Aortic smooth muscle cell (primary cell): ENCODE measurements at places on chromosomes 3 and 15. TPM values are rescaled to one million over a fixed set of nuclear protein-coding genes. Genes with fewer than 3 reads are reported as not detected.

TMEM212 gene
- total RNA-seq, result not detected in 2 replicates

ZSCAN2 gene
- 5.5 and 6.8 TPM in 2 replicates for total RNA-seq

CORO2B gene
- total RNA-seq, result 4.8 and 5.5 TPM in 2 replicates

THRB gene
- total RNA-seq, result 2.8 and 4.5 TPM in 2 replicates

CEP97 gene
- 14.9 and 16.2 TPM in 2 replicates for total RNA-seq

HRG gene
- not detected in 2 replicates for total RNA-seq

COL6A5 gene
- total RNA-seq, result not detected in 2 replicates

PAQR5 gene
- total RNA-seq, result 2.1 and 36.5 TPM in 2 replicates

FAM81A gene
- 0.13 and 0.25 TPM in 2 replicates for total RNA-seq

MAN2A2 gene
- 18.9 and 22.1 TPM in 2 replicates for total RNA-seq

TWF2 gene
- total RNA-seq, result 73.0 and 78.6 TPM in 2 replicates

WNT7A gene
- total RNA-seq, result not detected in 2 replicates

DAZL gene
- total RNA-seq, result not detected in 2 replicates

CASR gene
- total RNA-seq, result not detected in 2 replicates

SST gene
- total RNA-seq, result not detected in 2 replicates

SECISBP2L gene
- 32.8 and 35.9 TPM in 2 replicates for total RNA-seq

RARB gene
- total RNA-seq, result 1.2 and 6.9 TPM in 2 replicates

EPB42 gene
- total RNA-seq, result not detected in 2 replicates

SLC41A3 gene
- total RNA-seq, result 54.2 and 69.2 TPM in 2 replicates

SERPINI2 gene
- total RNA-seq, result not detected in 2 replicates

ZIC1 gene
- total RNA-seq, result under 0.01 TPM in 1 of 2 replicates, not detected in the other

ANKDD1A gene
- 6.7 and 7.3 TPM in 2 replicates for total RNA-seq

C2CD4A gene
- total RNA-seq, result 0.06 and 0.26 TPM in 2 replicates

DLEC1 gene
- total RNA-seq, result 0.12 and 0.26 TPM in 2 replicates

CHL1 gene
- total RNA-seq, result not detected in 2 replicates

GTF2A2 gene
- total RNA-seq, result 20.8 and 36.2 TPM in 2 replicates

SAMMSON gene
- not detected in 2 replicates for total RNA-seq

CDCP1 gene
- total RNA-seq, result 7.7 and 10.2 TPM in 2 replicates

MAP6D1 gene
- 0.25 and 0.66 TPM in 2 replicates for total RNA-seq

CAV3 gene
- not detected in 2 replicates for total RNA-seq

LSAMP gene
- 0.13 and 0.19 TPM in 2 replicates for total RNA-seq

SYNPR gene
- not detected in 2 replicates for total RNA-seq

DCP1A gene
- total RNA-seq, result 7.8 and 9.1 TPM in 2 replicates

GNAT1 gene
- total RNA-seq, result not detected in 2 replicates

GOLGA6A gene
- total RNA-seq, result not detected in 2 replicates

ZDHHC19 gene
- total RNA-seq, result not detected in 2 replicates

ALDH1A2 gene
- total RNA-seq, result 3.3 and 7.0 TPM in 2 replicates

GATA2 gene
- 3.3 and 4.1 TPM in 2 replicates for total RNA-seq

MYZAP gene
- 0.44 and 0.66 TPM in 2 replicates for total RNA-seq
